ENCODE measurements at places on chromosomes 6 and 20. TPM values are rescaled to one million over a fixed set of nuclear protein-coding genes. Genes with fewer than 3 reads are reported as not detected.

DNA sequence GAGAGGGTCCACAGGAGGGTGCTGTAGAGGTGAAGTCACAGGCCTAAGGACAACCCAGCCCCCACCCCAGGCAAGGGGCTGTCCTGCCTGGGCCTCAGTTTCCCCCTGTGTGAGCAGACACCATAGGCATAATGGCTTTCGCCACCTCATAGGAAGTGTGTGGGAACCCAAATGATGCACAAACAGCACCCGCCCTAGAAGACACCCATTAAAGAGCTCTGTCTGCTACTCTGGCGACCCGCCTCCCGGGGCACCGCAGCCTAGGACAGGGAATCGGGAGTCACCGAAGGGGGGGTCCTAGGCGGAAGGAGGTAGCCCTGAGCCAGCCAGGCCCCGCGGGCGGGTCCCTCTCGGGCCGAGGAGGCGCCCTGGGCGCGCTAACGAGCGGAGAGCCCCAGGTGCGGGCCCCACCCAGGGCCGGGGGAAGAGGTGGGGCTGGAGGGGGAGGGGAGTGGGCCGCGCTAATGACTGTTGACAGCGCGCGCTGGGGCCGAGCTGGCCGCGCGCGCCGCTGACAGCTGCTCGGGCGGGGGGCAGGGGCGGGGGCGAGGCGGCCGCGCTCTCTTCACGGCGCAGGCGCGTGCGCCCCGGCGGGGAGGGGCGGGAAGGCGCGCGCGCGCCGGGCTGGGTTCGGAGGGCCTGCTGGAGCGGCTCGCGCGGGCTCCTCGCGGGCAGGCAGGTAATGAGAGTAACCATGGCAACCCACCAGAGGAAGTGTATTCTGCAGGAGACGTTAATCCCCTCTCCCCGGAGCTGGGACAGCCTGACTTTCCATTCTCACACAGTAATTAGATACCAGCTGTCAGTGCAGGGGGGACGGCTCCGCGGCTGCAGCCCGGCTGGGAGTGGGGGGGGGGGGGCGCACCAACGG is 48.9 kb downstream of the NOL4L start:
- no peak for DNase-seq

- no peak for DNase-seq
Measured at GRCh38 chr6:122308074-122308473, 91.4 kb upstream of the HSF2 start.

GRCh38 chr6:129908858-129909257 is 47.7 kb upstream of the TMEM244 start:
- no peak for DNase-seq

DNA sequence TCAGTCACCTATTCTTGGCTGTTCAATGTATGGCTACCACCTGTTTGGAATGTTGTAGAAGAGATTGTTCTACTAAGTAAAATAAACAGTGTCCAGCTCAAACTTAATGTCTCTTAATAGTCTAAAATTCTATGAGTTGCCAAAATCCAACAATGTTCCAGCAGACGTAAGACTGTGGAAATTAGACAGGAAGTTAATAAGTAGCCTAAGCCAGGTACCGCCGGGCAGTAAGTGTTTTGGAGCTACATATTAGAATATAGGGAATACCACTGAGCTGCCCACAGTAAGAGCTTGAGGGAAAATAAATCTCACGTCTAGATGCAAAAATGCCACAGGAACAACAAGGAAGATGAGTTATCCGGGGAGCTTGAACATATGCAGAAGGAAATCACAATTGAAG is 7.8 kb upstream of the MANEA start:
- DNase-seq, result no peak

DNA sequence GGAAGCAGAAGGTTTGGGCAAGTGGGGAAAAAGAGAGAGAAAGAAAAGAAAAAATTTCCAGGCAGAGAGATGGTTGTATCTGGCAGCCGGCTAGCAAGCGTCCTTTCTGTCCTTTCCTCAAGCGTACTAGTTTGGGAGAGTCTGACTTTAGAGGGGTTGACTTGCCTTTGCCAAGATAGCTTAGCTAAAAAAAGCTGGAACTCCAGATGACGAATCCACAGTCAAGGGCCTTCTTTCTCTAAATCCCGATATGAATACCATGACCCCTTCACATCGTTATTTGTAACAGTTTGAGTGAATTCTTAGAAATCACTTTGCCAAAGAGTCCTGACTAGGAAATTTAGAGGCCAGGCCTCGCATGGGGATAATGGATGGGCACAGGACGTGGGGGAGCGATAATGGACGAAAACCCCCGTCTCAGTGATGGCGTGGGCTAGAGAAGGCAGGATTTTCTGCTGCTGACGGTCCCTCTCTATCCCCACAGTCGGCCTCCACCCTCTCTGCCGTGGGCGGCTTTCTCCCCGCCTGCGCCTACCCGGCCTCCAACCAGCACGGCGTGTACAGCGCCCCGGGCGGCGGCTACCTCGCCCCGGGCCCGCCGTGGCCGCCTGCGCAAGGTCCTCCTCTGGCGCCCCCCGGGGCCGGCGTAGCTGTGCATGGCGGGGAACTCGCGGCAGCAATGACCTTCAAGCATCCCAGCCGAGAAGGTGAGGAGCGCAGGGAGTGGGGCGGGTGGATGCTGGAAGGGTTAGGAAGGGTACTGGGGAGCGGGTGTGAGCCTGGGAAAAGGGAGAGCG is 3.5 kb downstream of the PAX1 start:
- DNase-seq, result no peak

DNA sequence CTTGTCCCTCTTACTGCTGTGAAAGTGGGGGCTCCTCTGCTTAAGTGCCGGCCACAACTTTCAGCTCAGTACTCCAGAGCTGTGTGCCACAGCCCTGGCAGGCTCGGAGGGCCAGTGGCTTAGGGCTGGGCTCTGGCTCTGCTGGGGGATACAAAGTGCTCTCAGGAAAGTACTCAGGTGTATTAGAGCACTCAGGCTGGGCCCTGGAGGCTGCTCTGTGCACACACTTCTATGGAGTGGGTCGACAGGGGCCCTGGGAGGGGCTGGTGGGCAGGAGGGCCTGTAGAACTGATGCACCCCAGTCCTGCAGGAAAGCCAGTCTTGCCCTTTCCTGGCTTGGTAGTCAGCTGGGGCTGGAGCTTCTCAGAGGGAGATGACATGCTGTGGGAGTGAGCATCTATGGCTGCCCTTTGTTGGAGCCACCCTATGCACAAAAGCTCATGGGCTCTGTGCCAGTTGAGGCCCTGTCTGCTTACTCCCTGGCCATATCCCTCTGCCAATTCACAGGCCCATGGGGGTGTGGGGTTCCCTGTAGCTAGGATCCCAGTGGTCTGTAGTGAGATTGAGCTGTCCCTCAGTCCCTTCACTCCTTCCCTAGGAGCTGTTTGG is 22.0 kb downstream of the CENPW start:
- no peak for DNase-seq

DNA sequence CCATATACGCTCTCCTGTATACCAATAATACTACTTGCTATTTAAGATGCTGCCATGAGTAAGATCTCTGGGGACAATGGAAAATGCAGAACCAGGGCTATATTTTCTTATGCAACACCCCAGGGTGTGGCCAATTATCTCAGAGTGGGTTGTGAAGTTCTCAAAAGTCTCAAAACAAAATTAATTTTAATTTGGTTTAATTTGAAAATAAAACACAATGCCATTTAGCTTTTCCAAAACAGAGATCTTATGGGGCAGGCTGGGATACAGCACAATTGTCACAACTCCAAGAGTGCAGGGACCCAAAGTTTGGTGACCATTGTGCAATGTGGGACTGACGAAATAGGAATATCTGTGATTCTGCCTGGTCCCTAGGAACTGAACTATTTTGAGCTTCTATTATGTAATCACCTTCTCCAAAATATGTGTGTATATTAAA is 43.1 kb downstream of the MBOAT1 start:
- no peak for DNase-seq

- DNase-seq, result no peak
Measured at GRCh38 chr6:11224252-11224965, 8.1 kb downstream of the NEDD9 start.

GRCh38 chr20:20395903-20396568 is 28.1 kb downstream of the INSM1 start:
- no peak for DNase-seq

DNA sequence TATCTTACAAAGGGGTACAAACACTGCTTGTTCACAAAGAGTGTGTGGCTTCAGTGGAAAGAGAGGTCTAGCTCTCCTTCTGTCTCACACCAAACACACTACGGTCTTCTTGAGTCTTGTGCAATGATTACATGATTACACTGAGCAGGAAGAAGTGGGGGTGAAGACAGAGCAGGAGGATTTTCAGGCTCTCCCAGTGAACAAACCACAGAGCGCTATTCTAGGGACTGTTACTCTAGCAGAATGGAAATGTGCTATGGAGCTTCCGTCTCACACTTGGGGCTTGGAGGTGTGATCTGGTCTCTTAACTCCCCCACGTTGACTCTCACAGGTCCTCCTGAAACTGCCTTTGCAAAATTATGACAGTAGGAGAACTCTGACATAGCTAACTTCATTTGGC is 203.4 kb downstream of the MYLK4 start:
- no peak for DNase-seq

DNA sequence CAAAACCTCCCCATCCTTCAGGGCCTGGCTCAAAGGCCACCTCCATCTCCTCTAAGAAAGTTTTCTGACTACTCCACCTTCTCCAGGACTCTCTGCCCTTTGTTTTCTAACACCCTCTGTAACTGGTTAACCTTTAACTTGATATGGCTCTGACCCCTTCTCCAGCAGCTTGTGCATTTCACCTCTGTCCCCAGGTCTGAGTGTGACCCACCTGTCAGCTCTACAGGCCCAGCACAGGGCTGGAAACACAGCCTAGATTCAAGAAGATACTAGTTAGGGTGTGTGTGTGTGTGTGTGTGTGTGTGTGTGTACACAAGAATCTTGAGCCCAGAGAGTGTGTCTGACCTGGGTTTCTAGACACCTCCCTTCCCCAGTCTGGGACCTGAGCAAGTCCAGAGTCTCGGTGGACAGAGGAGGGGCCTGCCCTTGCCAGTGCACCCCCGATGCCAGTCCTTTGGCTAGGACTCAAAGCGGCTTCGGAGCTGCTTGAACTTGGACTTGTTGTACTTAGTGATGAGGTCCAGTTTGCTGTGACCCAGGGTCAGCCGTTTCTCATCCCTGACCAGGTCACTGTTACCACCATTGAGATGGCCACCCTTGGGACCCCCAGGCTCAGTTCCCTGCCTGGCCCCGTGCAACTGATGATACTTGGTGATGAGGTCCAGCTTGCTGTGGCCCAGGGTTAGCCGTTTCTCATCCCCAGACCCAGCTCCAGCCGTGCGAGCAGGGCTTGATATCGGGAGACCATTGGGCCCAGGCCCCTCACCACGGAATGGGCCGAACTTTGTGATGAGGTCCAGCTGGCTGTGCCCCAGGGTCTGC is 1.7 kb upstream of the EIF6 start:
- no peak for DNase-seq

- DNase-seq, result no peak
Measured at GRCh38 chr6:56314683-56315523, 67.5 kb upstream of the COL21A1 start.

DNA sequence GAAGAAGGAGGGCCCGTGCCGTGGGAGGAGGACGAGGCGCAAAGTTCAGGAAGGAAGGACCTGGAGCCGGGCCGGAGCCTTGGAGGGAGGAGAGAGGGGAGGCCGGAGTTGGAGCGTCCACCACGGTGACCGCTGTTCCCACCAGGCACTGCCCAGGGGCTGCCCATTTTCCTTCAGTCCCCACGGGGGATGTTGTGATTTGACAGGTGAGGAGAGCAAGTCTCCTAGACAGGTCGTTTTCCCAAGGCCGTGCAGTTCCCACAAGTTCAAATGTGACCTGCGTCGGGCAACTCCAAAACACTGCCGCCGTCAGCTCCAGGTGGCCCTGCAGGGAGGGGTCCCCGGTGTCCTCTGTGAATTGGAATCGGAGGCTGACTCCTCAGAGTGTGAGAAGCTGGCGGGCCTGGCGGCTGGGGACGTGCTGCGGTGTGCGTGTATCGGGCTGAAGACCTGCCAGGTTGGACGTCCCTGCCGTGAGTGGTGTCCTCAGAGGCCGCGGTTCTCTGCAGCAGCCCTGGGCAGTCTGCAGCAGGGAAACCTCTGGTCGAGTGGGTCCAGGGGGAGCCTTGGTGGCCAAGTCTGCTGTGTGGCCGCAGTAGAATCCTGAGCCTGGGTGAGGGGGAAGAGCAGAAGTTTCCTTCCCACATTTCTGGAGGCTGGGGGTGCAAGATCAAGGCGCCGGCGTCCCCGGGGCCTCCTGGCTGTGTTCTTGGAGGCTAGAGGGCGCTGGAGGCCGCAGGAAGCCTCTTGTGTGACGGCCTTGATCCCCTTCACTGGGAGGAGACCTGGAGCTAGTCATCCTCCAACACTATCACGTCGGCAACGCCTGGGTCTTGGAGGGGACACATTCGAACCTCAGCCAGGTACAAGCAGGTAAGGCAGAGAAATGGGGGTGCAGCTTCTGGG is 115.1 kb upstream of the FRMD1 start:
- DNase-seq, result no peak

- no peak for DNase-seq
Measured at GRCh38 chr6:31004794-31005193, 5.5 kb upstream of the MUC22 start.

GRCh38 chr20:44901974-44902373 is 7.9 kb upstream of the PABPC1L start:
- no peak for DNase-seq

- DNase-seq, result peak; percentile 80
Measured at GRCh38 chr20:2804852-2805688, 4.6 kb upstream of the CPXM1 start.

GRCh38 chr6:139334806-139335446 is 39.5 kb downstream of the CITED2 start:
- DNase-seq, result no peak

GRCh38 chr20:36149469-36149868 is 5.1 kb upstream of the EPB41L1 start:
- no peak for DNase-seq

- DNase-seq, result no peak
Measured at GRCh38 chr20:11813106-11813890, 104.4 kb upstream of the BTBD3 start.

GRCh38 chr20:50261471-50262212 is 71.0 kb downstream of the CEBPB start:
- DNase-seq, result no peak

NUP153 gene
- total RNA-seq, result 41.4 TPM

TSHZ2 gene
- total RNA-seq, result 10.5 TPM

CEBPB gene
- 154 TPM for total RNA-seq

SLC24A3 gene
- 6.9 TPM for total RNA-seq

SSTR4 gene
- total RNA-seq, result not detected

FUT9 gene
- 0.04 TPM for total RNA-seq

CST4 gene
- total RNA-seq, result not detected

Data from lower leg skin (tissue), 4 donors.